Heart right ventricle (tissue), 16 donors: ENCODE measurements at places on chromosomes 7 and 10. TPM values are rescaled to one million over a fixed set of nuclear protein-coding genes. Genes with fewer than 3 reads are reported as not detected.

- no peaks in the 10 kb centered on the region for H3K36me3 ChIP-seq
- H3K4me3 ChIP-seq, result no peak overlapping the region
- H3K27me3 ChIP-seq, result no peaks in the 10 kb centered on the region
- no peak overlapping the region for H3K27ac ChIP-seq
Observed at GRCh38 chr7:24227068-24227467, 56.9 kb upstream of the NPY start.

- no peak for DNase-seq
- H3K36me3 ChIP-seq, result no peaks in the 10 kb centered on the region
- peaks cover 20% of the 10 kb centered on the region for H3K4me1 ChIP-seq
- no peak overlapping the region for H3K27ac ChIP-seq
- no peak overlapping the region for H3K4me3 ChIP-seq
Observed at GRCh38 chr7:99457650-99458493, 8.1 kb downstream of the ATP5MF start.

DNA sequence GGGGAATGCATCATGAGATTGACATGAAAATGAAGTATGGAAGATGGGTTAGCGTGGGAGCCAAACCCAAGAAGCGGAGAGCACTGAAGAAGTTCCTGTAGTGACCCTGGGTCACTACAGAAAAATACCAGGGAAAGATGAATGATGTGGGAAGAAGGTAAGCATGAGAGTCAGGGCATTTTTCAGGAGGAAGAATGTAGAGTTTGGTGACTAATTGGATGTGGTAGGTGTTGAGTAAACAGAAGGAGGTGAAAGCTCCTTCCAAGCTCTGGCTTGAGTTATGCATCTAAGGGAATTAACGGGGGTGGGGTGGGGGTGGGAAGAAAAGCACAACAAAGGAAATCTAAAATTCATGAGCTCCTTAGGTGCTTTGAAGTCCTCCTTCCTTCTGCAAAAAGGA, 238.1 kb upstream of the AOAH start:
- H3K4me1 ChIP-seq, result peaks cover 38% of the 10 kb centered on the region
- no peak overlapping the region for H3K27ac ChIP-seq
- H3K36me3 ChIP-seq, result no peaks in the 10 kb centered on the region
- H3K4me3 ChIP-seq, result no peak overlapping the region
- no peak for DNase-seq

- no peaks in the 10 kb centered on the region for H3K27me3 ChIP-seq
- no peak overlapping the region for H3K4me3 ChIP-seq
- H3K4me1 ChIP-seq, result no peaks in the 10 kb centered on the region
- H3K36me3 ChIP-seq, result no peaks in the 10 kb centered on the region
- no peak for DNase-seq
Observed at GRCh38 chr10:34606890-34607289, 208.2 kb downstream of the PARD3 start.

DNA sequence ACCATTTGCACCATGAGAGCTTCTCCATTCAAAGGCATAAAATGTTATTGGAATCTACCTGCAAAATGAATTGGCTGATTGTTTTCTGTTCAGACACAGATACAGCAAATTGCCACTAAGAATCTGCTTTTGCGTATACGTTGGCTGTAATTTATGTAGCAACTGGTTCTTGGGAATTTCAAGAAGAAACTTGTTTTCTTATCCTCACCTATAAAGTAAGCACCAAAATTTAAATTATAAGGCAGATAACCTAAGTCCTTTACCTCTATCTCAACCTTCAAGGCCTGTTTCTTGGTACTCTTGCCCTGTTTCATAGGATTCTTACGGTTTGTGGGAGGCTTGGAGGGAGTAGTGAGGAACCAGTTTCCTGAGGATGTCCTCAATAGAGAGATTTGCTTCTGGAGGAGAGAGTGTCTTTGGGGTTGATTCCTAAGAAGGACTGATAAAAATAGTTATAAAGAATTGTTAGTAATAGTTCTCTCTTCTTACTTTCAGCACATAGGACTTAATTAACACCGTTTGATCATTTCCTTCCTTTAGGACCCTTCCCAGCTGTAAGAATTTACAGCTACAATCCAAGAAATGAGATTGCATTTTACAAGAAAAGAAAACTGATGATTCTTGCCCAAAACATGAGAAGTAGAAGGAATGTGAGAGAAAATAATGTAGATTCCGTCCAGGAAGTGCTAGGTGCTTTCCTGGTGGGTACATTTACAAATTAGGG, 2.0 kb downstream of the STAMBPL1 start:
- no peaks in the 10 kb centered on the region for H3K4me1 ChIP-seq
- no peak overlapping the region for H3K4me3 ChIP-seq
- no peaks in the 10 kb centered on the region for H3K27me3 ChIP-seq

GRCh38 chr7:155216475-155217272, 81.0 kb upstream of the INSIG1 start:
- no peaks in the 10 kb centered on the region for H3K36me3 ChIP-seq
- H3K4me3 ChIP-seq, result no peak overlapping the region
- H3K4me1 ChIP-seq, result no peaks in the 10 kb centered on the region
- no peak for DNase-seq
- no peak overlapping the region for H3K27ac ChIP-seq

DNA sequence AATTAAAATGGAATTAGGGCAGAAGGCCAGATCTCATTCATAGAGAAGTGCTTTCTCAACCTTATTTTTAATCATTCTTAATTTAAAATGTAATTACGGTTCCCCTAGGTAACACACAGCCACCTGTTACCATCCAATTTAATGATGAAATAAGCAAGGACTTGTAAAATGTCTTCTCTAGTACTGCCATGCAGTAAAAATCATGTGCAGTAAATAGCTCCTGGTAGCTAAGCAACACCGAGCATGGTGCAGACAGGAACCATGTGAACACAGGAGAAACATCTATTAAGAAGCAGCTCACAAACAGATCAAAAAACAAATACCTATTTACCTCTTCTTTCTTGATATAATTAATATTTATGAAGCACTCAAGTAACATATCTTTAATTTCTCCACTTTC, 15.1 kb downstream of the NCAPG2 start:
- H3K4me3 ChIP-seq, result no peak overlapping the region
- no peaks in the 10 kb centered on the region for H3K4me1 ChIP-seq
- H3K27me3 ChIP-seq, result no peaks in the 10 kb centered on the region
- no peak for DNase-seq

- no peak overlapping the region for H3K4me3 ChIP-seq
- H3K36me3 ChIP-seq, result no peaks in the 10 kb centered on the region
- H3K4me1 ChIP-seq, result no peaks in the 10 kb centered on the region
- no peak for DNase-seq
- no peaks in the 10 kb centered on the region for H3K27me3 ChIP-seq
Observed at GRCh38 chr7:34224281-34224680, 318.9 kb downstream of the BMPER start.

- no peak overlapping the region for H3K4me3 ChIP-seq
- no peak for DNase-seq
- no peak overlapping the region for H3K27ac ChIP-seq
- H3K27me3 ChIP-seq, result no peaks in the 10 kb centered on the region
Observed at GRCh38 chr7:116705419-116705818, 33.4 kb downstream of the MET start.

DNA sequence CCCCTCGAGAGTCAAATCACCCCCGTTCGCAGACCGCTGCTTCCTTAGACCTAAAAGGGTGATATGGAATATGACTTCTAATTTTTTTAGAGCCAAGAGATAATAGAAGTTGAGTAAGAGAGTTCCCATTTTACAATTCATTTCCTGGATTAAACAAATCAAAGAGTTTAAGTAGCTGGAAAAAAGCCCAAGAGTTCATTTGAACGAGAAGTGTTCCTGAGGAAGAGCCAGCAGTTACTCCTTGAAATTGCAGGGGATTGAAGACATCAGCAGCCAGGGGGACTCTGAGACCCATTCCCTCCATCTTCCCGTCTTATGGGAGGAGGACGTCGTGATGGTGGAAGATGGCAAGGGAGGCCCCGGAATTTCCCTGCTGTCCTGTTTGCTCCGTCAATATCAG, 277.0 kb downstream of the WDR11 start:
- no peak for DNase-seq
- H3K27ac ChIP-seq, result no peak overlapping the region
- no peak overlapping the region for H3K4me3 ChIP-seq

DNA sequence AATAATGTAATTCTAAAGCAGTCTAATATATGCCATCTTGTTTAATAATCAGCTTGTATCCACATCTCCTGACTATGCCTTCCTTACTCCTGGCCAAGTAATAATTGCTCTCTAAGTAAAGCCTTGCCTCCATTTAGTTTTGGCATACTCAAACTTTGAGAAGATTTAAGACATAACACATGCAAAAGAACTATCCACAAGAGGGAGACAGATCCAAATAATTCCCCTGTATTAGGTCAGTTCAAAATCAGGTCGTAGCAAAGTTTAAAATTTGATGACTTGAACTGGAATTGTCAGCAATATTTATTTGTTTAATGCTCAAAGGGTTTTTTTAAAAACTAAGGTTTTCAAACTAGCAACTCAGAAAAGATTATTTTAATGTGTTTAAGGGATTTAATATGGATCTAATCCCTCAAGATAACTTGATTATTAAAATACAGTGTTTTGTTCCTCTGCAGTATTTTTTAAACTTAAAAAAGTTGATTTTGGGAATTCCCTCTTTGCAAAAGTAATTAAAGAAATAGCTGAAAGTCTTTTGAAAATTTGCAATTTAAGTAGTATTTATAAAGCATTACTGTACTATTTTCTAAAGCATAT, 95.3 kb downstream of the HDAC9 start:
- H3K4me1 ChIP-seq, result no peaks in the 10 kb centered on the region
- no peaks in the 10 kb centered on the region for H3K27me3 ChIP-seq
- H3K36me3 ChIP-seq, result no peaks in the 10 kb centered on the region

- DNase-seq, result no peak
- H3K27me3 ChIP-seq, result no peaks in the 10 kb centered on the region
- H3K4me3 ChIP-seq, result no peak overlapping the region
Observed at GRCh38 chr10:50600286-50600685, 23.5 kb downstream of the SGMS1 start.

GRCh38 chr7:100577507-100577906, 3.8 kb upstream of the SAP25 start:
- peaks cover 4% of the 10 kb centered on the region for H3K4me1 ChIP-seq
- H3K27ac ChIP-seq, result no peak overlapping the region
- no peak overlapping the region for H3K4me3 ChIP-seq
- no peaks in the 10 kb centered on the region for H3K27me3 ChIP-seq
- DNase-seq, result no peak
- peaks cover 18% of the 10 kb centered on the region for H3K36me3 ChIP-seq

DNA sequence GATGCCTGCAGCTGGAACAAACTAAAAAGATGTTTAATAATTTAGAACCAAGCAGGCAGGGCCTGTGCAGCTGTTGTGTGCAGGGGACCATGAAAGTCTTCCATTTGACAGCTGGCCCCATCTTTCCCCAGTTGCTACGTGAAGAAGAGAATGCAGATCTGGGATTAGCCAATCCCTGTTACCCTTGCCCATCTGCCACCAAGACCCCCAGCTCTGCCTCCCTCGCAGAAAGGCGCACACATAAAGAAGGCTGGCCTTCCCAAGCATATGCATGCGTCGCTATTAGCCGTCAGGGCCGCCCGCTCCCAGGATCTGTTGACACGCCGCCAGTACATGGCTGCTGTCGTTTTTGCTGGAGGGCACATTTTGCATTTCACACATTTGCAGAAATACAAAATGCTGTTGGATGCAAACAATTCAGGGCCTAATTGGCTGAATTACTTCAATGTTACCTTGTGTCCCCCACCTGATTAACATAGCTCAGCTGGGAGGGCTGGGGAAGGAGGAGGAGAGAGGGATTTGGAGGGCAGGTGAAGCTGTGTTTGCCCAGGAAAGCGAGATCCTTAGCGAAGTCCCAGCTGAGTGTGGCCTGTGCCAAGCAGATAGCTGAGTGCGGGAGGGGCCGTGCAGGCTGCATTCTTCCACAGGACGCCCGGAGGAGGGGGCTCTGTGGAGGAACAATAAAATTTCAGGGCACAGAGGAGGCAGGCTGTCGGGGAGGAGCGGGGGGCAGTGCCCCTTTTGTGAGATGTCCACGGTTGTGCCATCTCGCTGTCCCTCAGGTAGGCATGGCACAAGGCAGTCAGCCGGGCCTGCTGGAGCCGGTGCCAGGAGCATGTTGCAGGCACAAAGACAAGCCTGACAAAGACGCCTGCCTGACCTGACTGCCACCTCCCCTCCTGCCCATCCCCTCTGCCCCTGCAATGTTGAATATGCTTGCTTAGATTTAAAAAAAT, 443.0 kb upstream of the MKI67 start:
- peaks cover 12% of the 10 kb centered on the region for H3K27me3 ChIP-seq
- H3K27ac ChIP-seq, result no peak overlapping the region
- no peaks in the 10 kb centered on the region for H3K4me1 ChIP-seq
- no peak for DNase-seq

DNA sequence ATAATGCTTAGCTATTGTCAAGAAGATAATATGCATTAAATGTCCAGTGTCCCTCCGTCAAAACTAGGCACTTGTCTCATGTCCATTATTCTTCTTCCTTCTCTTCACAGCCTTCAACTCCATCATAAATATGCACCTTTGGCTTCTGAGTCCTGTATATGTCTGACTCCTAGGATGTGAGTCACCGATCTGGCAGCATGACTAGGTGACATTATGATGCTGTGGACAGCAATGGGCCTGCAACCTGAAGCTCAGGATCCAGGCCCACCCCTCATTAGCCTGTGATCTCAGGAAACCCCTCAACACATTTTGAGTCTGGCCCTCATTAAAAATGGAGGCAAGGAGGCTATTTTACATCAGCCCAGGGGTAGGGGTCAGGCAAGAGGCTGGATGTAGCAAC, 362.5 kb upstream of the ZMIZ1 start:
- H3K4me1 ChIP-seq, result no peaks in the 10 kb centered on the region
- no peak for DNase-seq
- H3K36me3 ChIP-seq, result no peaks in the 10 kb centered on the region

DNA sequence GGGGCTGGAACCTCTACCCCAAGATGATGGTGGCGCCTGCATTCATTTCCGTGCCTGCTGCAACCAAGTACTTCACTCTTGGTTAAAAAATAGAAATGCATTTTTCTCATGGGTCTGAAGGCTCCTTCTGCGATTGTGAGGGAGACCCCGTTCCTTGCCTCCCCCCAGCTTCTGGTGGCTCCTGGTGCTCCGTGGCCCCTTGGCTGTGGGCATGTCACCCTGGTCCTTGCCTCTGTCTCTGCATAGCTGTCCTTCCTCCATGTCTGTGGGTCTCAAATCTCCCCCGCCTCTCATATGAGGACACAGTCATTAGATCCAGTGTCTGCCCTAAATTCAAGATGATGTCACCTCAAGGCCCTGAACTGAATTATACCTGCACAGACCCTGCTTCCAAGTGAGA, 317.9 kb downstream of the TCERG1L start:
- no peak overlapping the region for H3K27ac ChIP-seq
- no peak overlapping the region for H3K4me3 ChIP-seq
- no peaks in the 10 kb centered on the region for H3K4me1 ChIP-seq

GRCh38 chr7:152435384-152436110, at the start of gene KMT2C:
Gene KMT2C (minus strand): TSS chr7:152436003. CDS start chr7:152435786, 217 bp downstream.
- peaks cover 23% of the 10 kb centered on the region for H3K4me1 ChIP-seq
- H3K4me3 ChIP-seq, result peak within 1 kb of the TSS; percentile 93
- no peaks in the 10 kb centered on the region for H3K36me3 ChIP-seq
- peak; percentile 65 for DNase-seq
- peak within 1 kb of the TSS; percentile 97 for H3K27ac ChIP-seq
- H3K27me3 ChIP-seq, result no peaks in the 10 kb centered on the region

- no peaks in the 10 kb centered on the region for H3K4me1 ChIP-seq
- no peak for DNase-seq
- H3K36me3 ChIP-seq, result no peaks in the 10 kb centered on the region
- no peak overlapping the region for H3K27ac ChIP-seq
- H3K27me3 ChIP-seq, result no peaks in the 10 kb centered on the region
Observed at GRCh38 chr10:129845111-129845753, 118.8 kb downstream of the EBF3 start.

GRCh38 chr10:52258799-52259425, 55.2 kb upstream of the DKK1 start:
- DNase-seq, result no peak
- H3K4me3 ChIP-seq, result no peak overlapping the region
- H3K27me3 ChIP-seq, result no peaks in the 10 kb centered on the region

Gene SLC39A12
- total RNA-seq, result not detected

Gene DPYSL4
- total RNA-seq, result 47.3 TPM

Gene HTR7
- total RNA-seq, result 0.15 TPM

Gene ZNF273
- 1.00 TPM for total RNA-seq

Gene PLAC9
- 17.7 TPM for total RNA-seq

Gene IGF2BP3
- not detected for total RNA-seq
